Mesenteric fat pad (tissue), 1 donor: ENCODE measurements at places on chromosomes 12 and 14. TPM values are rescaled to one million over a fixed set of nuclear protein-coding genes. Genes with fewer than 3 reads are reported as not detected.

DNA sequence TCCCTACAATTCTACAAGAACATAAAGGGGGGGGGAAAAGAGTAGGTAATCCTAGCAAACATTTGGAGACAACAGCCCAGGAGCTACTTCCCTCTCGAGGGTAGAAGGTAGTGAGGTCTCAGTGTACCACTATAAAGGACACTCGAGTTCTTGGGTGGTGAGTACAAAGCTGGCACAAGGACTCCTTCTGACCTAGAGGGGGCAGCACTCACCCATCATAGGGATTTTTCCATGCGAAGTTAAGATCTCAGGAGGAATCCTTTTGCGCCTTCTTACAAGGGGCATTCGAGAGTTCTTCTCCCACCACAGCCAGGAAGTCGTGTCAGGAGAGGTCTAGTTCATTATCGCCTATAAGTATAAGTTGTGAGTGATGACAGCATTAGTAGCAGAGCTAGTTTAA is 200.2 kb upstream of the RBM19 start:
- no peak for DNase-seq

The LARP4 gene
- total RNA-seq: 128 TPM

The ACOT6 gene
- not detected for total RNA-seq

- DNase-seq: no peak
Observed at GRCh38 chr12:127241072-127241817, 1025.7 kb upstream of the TMEM132C start.

- DNase-seq: no peak
Observed at GRCh38 chr12:65663648-65664047, 160.6 kb upstream of the HMGA2 start.

The SLC25A47 gene
- not detected for total RNA-seq

- DNase-seq: peak; percentile 37
Observed at GRCh38 chr12:7146228-7146627, 16.1 kb downstream of the CLSTN3 start.

DNA sequence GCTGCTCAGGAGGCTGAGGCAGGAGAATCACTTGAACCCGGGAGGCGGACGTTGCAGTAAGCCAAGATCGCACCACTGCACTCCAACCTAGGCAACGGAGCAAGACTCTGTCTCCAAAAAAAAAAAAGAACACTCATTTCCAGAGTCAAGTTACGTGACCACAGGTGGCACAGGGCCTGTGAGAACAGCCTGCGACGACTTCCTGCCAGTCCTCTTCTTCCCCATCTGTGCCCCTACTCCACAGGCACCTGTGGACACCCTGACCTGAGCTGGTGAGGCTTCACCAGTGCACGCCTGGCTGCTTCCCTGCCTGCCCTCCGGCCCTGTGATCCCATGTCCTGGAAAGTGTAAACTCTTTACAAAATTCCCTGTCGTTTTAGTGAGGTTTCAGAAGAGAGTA is 77.7 kb downstream of the PPP2R5C start:
- DNase-seq: no peak

DNA sequence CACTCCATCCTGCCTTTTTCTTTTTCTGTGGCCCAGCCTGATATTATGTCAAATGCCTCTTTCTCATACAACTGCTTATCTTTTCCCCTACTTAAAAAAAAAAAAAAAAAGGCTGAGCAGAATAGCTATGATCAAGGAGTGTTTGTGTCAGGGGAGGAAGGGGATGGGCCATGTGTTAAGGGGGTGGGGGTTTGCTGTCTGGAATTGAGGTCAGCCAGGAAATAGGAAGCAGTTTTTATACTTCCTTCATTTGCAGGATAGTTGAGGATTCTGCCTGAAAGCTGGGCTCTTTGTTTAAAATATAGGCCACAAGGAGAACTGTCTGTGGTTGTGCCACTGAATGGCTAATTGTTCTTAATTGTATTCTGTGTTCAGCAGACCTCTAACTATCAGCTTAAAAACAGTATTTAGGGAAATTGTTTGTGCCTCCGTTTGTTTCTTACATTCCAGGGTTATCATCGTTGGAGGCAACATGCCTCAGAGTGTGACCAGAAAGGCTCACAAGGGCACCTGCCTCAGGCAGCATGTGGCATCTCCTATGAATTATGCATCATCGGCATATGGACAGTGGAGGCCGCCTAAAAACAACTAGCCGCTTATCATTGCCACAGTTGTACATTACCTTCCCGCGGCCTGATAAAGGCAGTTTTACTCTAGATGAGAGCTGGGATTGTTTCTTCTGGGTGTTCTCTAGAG is 96.0 kb downstream of the SRGAP1 start:
- no peak for DNase-seq

GRCh38 chr12:7868391-7868790 is 4.3 kb downstream of the SLC2A14 start:
- no peak for DNase-seq

- no peak for DNase-seq
Observed at GRCh38 chr14:20458031-20458789, 3.0 kb downstream of the PIP4P1 start.

GRCh38 chr14:104103061-104103445 is 17.6 kb downstream of the ASPG start:
- DNase-seq: no peak
